HepG2 (cell line): ENCODE measurements at places on chromosomes 6 and 20.
A peak's percentile ranks its signal among the peaks of the same experiment; 100 is the strongest.

DNA sequence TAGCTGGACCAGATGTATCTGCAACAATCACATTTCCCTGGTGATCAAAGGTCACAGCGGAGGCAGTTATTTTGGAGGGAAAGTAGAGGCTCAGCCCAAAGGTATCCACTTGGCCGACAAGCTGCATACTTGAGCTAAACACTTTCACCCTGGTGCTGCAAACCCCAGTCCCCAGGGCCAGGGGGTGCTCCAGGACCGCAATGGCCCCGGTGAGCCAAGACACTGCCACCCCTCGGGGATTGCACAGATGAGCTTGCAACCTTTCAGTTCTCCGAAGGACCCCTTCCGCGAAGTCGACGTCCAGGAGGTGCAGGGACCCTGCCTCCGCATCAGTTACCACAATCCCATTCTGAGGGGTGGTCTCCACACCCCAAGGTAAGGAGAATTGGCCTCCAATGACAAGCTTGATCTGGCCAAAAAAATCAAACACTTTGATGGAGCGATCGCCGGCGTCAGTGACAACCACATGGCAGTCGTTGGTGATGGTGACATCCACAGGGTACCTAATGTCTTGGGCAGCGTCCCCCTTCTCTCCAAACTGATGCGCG is 823 bp downstream of the NHLRC1 start:
- peak; percentile 27 for DNase-seq

DNA sequence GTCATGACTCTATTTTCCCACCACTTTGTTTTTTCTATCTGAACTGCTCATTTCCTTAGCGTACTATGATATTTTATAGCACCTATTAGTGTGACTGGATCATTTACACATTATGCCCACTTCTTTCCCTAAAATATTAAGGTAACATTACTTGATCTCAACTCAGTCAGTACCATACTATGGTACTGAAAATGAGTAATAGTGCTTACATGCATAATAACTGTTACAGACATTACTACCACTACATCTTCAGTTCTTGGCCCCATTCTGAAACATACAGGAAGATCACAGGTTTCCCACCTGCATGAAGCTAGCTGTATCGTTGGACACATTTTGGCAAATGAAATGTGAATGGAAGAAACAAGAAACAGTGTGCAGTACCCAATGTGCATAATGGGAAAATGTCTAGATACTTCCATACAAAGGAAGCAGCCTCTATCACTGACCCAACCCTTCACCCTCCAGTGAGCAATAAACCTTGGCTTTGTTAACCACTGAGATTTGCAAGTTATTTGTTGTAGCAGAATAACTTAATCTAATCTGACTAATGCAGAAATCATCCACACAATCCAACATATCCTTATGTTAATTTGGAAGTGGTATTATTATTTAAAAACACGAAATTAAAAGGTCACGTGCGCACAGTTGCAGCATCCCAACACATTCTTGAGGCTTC is 108.6 kb upstream of the DOK5 start:
- DNase-seq = no peak

DNA sequence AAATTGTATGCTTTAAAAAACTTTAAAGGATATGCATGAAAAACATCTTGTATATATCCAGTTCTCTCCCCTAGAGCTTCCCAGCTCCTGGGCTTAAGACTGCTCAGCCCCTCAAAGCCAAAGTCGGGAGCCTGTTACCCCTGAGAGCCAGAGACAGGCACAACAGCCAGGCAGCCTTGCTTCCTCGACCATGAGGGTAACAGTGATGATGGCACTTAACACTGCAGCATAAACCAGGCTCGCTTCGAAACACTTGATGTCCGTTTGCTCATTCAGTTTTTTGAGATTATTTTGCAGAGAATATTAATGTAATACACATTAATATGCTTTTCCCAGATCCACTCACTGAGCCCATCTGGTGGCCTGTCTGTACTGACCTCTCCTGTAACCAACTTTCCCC is 47.2 kb downstream of the RPP40 start:
- no peak for DNase-seq

DNA sequence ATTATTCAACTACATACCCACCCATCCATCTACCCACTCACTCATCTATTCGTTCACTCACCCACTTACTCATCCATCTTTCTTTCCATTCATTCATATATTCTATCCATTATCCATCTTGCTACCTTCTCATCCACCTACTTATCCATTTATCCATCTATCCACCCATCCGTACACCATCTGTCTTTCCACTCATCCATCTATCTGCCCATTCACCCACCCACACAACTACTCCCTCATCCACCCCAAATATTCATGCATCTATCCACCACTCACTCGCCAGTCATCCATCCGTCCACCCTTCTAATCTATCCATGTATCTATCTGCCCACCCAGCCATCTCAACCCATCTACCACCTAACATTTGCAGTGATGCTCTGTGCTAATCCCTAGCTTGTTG is 13.6 kb upstream of the KCNB1 start:
- DNase-seq = no peak

- DNase-seq = no peak
Observed at GRCh38 chr6:89359561-89359960, 7.0 kb upstream of the UBE2J1 start.

GRCh38 chr6:69976591-69977090 is 110.3 kb downstream of the COL19A1 start:
- DNase-seq = no peak
